Right ventricle myocardium inferior (tissue), 1 donor: ENCODE measurements at places on chromosomes 11 and 22. TPM values are rescaled to one million over a fixed set of nuclear protein-coding genes. Genes with fewer than 3 reads are reported as not detected.

The XNDC1N gene
- total RNA-seq: 3.2 TPM

The DDIAS gene
- 0.95 TPM for total RNA-seq

GRCh38 chr11:99534812-99535211 is 514.1 kb downstream of the CNTN5 start:
- no peak for DNase-seq

The MAPK8IP1 gene
- total RNA-seq: 5.9 TPM

- no peak for DNase-seq
Observed at GRCh38 chr22:37419969-37420685, 7.2 kb downstream of the ELFN2 start.

DNA sequence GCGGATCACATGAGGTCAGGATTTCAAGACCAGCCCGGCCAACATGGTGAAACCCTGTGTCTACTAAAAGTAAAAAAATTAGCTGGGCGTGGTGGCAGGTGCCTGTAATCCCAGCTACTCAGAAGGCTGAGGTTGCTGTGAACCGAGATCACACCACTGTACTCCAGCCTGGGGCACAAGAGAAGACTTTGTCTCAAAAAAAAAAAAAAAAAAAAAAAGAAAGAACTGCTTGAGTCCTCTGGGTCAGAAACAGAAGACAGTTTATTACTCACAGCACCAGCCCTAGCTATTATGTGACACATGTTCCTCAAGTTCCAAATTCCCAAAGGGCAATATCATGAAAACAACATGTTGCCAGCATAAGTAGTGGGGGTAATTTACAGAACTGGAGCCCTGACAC is 1014.1 kb upstream of the RAG2 start:
- no peak for DNase-seq

DNA sequence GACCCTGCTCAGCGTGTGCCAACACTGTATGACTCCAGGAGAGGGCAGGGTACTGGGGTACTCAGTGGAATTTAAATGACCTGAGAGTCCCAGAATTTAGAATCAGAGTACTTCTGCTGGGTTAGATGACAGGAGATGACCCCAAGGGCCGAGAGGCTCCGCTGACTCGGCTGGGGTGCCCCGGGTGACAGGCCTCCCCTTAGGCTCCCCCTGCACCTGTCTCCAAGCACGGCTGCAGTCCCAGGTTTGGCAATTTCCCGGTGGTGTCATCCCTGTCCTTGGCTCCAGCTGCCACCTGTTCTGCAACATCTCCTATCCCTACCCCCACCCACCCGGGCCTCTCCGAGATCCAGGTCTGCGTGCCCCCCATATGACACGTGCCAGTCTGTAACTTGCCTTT is 1.3 kb downstream of the ACTN3 start:
- no peak for DNase-seq

- no peak for DNase-seq
Observed at GRCh38 chr11:62133328-62134065, 9.7 kb downstream of the INCENP start.

DNA sequence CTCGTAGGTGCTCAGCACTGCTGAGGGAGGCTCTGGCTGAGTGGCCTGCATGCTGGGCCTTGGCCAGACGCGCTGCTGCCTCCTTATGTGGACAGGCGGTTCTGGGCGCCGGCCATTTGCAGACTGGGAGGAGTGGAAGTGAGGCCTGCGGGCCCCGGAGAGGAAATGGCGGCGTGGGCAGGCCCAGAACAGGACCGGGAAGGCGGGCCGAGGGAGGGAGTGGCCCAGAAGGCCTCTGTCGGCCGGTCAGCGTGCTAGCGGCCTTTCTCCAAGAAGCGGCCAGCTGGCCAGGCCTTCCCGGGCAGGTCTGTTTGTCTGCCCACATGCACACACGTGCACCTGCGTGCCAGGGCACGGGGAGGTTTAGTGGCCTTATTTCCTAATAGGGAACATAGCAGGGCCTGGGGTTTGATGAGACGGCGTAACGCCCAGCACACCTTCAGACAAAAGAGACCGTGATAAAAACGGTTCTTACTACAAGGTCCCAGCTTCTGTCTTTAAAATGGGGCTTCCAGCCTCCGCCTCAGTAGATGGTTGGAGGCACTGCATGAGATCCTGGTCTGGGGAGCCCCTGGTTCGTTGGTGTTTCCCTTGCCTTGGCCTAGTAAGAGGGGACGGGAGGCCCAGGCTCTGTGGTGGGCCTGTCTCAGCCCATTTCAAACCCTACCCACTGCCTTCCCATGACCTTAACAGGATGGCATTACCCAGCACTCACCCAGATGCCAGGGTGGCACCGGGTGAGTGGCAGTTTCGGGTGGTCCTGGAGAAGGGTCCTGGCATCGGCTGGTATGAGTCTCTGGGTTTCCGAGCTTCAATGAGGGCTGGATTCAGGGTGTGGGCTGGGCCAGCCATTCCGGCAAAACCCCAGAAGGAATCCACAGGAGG is 65.1 kb upstream of the PPARA start:
- peak; percentile 93 for DNase-seq

DNA sequence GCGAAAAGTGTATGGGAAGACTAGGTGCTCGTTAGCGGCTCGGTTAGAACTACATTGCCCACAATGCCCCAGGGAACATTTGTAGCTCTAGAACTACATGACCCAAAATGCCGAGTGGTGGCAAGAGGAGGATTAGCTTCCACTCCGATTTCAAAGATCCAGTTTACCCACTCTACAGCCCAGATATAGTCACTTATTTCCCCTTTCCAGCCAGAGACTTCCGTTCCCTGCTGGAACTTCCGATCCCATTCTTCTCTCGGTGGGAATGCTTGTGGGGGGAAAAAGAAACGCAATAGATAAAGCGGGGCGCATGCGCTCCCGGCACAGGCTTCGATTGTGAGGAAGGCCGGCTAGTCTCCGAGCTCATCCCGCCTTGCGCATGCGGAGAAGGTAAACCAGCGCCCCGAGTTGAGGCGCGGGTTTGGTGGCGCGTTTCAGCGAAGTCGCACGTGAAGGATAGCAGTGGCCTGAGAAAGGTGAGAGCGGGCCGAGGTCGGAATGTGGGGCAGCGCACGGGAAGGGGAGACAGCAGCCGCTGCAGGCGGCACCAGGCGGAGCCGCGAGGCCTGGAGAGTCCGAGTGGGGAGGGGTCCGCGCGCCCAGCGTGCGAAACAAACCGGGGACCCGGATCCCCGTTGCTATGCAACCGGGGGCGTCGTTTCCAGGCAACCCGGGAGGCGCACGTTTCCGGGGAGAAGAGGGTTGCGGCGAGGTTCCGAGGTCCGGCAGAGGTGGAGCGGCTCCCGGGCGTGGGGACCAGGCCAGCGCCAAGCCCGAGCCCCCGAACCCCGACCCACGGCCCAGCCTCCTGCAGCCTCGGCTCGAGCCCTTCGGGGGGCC is at the start of gene TMEM109:
Gene TMEM109, plus strand, starts transcription at position 366 of the 840 bp plus-strand sequence. CDS start 5,536 bp downstream, outside the sequence.
- DNase-seq: peak; percentile 95

The GDPD4 gene
- total RNA-seq: not detected

- no peak for DNase-seq
Observed at GRCh38 chr11:25485315-25485714, 846.6 kb upstream of the ANO3 start.

DNA sequence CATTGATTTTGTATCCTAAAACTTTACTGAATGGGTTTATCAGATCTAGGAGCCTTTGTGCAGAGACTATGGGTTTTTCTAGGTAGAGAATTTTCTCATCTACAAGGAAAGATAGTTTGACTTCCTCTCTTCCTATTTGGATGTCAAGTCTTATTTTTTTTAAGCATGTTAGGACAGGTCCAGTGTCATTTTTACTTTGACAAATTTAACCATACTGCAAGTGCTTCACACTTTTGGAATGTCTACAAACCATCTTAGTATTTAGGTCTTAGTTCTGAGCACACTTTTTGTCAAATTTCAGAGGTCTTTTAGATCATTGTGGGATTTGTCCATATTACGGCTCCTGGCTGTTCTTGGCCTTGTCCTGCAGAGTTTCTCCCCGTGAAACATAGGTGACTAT is 715.2 kb upstream of the RAG2 start:
- no peak for DNase-seq

The PDE2A gene
- total RNA-seq: 41.2 TPM

DNA sequence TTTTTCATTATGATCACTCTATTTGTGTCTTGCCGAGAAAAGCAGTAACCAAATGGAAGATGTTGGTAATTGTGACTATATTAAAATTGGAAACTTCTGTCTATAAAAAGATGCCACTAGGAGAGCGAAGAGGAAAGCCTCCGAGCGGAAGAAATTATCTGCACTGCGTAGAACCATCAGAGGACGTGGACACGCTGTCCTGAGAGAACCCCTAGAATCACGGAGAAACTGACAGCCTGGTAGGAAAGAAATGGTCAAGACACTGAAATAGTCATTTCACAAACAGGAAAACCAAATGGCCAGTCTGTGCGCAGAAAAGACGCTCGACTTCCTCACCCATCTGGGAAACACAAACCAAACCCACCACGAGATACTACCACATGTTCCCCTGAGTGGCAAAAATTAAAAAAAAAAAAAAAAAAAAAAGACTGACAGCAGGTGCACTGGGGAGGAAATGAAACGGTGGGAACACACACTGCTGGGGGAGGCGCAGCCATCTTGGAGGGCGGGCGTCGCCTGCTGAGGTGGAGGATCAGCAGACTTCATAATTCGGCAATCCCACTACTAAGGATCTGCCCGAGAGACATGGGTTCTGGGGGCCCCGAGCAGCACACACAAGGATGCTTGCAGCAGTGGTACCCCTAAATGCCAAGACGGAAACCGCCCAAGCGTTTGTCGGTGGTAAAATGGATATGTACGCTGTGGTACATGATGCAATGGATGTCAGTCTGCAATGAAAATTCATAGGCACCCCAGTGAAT is 21.3 kb downstream of the IFITM10 start:
- DNase-seq: no peak

The FGF4 gene
- total RNA-seq: not detected

GRCh38 chr22:41485033-41485432 is 16.1 kb downstream of the ACO2 start:
- DNase-seq: no peak

- no peak for DNase-seq
Observed at GRCh38 chr11:62269654-62270278, at the start of gene SCGB2A2. Gene SCGB2A2 (plus strand): TSS chr11:62270158. CDS start chr11:62270217, 59 bp downstream.

The JAML gene
- 3.3 TPM for total RNA-seq

The YPEL1 gene
- total RNA-seq: 4.4 TPM

The MAFF gene
- total RNA-seq: 4.7 TPM

DNA sequence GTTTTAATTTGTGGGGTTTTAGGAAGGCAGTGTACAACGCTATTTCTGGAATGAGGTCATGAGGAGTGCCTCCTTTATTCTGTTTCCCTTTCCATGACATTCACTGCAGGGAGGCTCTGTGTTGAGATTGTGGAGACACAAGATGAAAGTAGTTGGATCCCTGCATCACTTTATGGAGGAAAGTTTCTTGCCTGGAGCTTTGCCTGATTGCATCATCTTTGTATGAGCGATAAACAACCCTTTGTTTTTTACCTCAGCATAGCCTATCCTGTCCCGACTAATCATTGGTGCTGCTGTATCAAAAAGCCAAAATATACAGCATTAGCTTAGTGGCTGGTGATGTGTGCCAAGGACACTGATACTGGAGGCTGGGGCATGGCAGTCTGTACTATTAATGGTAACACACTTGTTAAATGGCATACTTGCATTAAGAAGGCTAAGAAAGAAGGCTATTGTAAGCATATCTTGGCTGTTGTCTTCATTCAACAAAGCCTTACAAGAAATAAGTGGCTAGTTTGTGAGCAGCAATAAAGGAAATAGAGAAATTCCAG is 31.2 kb upstream of the SLC5A4 start:
- no peak for DNase-seq

GRCh38 chr11:116558504-116559211 is 214.1 kb downstream of the BUD13 start:
- DNase-seq: no peak

The TH gene
- not detected for total RNA-seq

DNA sequence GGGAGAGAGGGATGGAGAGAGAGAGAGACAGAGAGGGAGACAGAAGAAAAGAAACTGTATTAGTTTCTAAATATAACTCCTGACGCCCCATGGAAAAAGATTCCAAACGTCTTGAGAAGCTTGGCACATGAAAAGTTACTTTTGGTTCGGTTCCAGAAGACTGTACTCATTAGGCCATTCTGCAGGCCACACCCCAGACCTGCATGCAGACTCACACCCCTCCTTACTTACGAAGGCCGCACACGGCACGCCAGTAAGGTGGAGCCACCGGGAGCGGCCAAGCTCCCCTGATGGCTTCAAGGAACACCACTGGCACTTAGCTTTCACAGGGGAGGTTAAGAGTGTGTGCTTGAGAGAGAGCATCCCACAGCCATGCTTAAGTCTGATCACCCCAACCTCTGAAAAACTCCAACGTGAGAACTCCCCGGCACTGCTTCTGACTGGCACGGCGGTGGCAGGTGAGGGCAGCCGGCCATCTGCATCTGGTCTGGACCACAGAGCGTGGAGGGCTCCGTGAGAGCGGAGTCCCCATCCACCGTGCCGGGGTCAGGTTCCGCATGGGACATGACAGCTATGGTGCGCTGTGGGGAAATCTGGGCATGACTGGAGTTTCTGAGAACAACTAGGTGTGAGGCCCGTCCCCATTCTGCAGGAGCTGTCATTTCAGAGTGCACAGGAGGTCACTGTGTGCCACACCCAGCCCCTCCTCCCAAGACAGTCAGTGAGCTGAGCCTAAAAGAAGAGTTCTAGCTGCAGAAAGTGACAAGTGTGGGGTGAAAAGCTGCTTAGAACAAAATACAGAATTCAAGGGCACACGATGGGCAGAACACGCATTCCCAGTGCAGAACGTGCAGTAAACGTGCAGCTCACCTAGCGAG is 62.4 kb downstream of the MYH9 start:
- DNase-seq: no peak

The OR52N2 gene
- total RNA-seq: not detected

- DNase-seq: peak; percentile 42
Observed at GRCh38 chr22:48677621-48678020, 1150.1 kb downstream of the BRD1 start.

DNA sequence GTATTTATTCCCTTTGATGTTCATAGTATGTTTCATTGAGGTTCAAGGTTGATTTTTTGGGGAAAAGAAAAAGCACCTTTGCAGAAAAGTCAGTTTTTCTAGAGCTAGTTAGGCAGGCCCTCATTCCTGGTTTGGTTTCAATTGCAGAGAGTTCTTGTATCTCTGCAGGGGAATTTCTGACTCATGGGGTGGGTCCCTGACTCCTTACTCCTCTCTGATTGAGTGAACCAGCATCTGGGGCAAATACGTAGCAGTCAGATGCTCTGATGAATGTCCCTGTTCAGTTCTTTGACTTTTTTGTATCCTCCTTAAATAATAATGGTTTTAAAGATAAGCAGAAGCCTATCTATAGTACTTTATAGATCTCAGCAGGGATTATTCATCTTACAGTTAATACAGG is 7.7 kb upstream of the NCR3LG1 start:
- no peak for DNase-seq

The DCHS1 gene
- total RNA-seq: 10.7 TPM

DNA sequence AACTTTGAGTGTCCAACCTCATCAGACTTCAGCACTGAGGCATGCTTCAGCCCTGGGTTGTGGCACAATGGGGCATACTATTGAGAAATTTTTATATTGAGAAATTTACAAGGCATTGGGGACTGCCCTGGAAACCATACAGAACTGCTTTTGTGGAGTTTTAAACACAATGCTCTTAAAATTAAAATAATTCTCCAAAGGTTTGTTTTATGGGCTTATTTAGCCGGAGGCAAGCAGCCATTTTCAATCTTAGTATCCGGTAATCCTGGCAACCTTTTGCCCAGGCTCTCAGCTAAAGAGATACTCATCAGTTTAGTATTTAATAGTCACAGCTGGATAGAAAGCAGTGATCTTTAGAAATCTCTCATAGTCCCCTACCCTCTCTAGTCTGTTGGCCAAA is 3.1 kb upstream of the EXPH5 start:
- DNase-seq: no peak
